ENCODE measurements at places on chromosomes 2 and 18.

GRCh38 chr2:25539136-25539535, 134.2 kb downstream of the DTNB start:
- DNase-seq: no peak

GRCh38 chr2:30073523-30073922, 73.3 kb upstream of the YPEL5 start:
- DNase-seq: no peak

DNA sequence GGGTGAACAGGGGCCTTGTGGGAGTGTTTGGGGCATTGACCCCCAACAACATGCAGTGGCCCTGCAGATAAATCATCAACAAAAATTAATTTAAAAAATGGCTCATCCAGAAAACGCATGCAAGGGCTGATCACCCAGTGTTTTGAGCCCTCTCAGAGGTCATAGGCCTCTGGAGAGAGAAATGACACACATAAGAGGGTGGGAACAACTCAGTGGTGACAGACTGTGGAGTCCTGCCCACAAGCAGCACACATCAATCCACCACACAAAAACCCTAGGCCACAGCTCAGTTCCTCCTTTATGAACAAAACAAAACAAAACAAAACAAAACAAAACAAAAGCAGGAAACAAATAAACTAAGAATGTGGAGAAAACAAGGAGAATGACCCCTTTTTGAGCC, 351.7 kb upstream of the SPHKAP start:
- DNase-seq: no peak

- DNase-seq: no peak
Measured at GRCh38 chr18:13382366-13382953, 163.9 kb downstream of the LDLRAD4 start.

DNA sequence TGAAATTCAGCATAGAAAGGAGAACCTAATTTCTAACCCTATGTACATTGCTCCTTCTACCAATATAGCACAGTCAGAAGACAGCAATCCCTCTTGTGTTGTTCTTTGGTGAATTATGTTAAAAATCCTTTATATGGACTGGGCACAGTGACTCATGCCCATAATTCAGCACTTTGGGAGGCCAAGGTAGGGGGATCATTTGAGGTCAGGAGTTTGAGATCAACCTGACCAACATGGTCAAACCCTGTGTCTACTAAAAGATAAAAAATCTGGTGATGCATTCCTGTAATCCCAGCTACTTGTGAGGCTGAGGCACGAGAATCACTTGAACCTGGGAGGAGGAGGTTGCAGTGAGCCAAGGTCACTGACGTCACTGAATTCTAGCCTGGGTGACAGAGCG, 195.6 kb downstream of the TMX3 start:
- no peak for DNase-seq

Data from HCT116 (cell line).